ENCODE measurements at places on chromosomes 6 and 20. TPM values are rescaled to one million over a fixed set of nuclear protein-coding genes. Genes with fewer than 3 reads are reported as not detected.

- no peak for DNase-seq
Observed at GRCh38 chr6:138654715-138655634, 118.6 kb upstream of the CCDC28A start.

The OR12D3 gene
- not detected for total RNA-seq

The BPI gene
- total RNA-seq, result not detected

The ENPP5 gene
- total RNA-seq, result 13.4 TPM

The ADGRF4 gene
- total RNA-seq, result 2.6 TPM

DNA sequence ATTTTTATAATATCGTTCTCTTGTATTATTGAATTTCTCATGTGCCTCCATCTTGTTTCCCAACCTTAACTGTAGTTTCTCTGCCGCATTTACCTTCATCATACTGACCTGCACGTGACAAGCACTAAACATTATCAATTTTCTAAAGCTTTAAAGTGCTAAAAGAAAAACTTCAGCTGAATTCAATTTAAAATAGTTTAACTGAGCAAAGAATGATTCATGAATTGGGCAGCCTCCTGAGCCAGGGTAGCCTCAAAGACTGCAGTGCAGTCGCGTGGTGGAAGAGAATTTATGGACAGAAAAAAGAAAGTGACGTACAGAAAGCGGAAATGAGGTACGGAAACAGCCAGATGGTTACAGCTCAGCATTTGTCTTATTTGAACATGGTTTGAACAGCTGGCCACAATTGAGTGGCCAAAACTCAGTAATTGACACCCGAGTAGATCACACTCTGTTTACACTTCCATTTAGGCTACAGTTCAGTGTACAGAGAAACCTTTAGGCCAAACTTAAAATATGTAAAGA is 4.2 kb upstream of the ZDHHC14 start:
- no peak for DNase-seq

- no peak for DNase-seq
Observed at GRCh38 chr6:91575032-91575431, 988.2 kb upstream of the MAP3K7 start.

The PTPRT gene
- total RNA-seq, result 49.0 TPM

DNA sequence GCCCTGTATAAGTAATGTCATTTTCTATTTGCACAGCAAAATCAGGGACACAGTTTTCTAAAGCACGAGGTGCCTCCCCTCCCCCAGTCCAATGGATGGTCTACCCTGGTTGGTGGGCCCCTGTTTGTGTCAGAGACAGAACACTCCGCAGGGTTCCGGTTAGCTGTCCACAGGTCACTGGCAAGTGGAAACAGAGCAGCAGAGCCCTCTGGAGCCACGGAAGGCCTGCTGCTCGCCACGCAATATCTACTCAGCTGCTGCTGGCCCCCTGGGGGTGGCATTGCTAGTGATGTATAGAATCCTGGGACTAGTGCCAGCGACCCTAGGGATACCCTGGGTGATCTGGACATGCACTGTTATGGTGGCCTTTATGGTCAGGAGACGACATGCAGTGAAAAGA is 50.4 kb downstream of the RIN2 start:
- no peak for DNase-seq

DNA sequence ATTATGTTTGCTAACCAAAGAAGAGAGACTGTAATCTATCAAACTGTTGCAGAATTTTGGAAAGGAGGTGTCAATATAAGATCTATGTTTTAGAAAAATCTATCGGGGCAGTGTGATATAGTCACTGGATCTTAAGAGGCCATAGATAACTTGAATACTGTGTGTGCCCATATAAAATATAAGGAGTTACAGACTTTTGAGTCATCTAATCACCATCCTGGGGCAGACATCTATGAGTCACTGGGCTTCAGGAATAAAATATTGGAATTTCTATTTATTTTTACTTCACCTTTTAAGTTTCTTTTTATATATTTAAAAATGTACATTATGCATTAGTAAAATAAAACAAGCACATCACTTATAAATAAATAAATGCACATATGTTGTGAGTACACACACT is 509.3 kb upstream of the MAN1A1 start:
- DNase-seq, result no peak

The CD109 gene
- 0.27 TPM for total RNA-seq

- no peak for DNase-seq
Observed at GRCh38 chr20:48686238-48687116, 141.3 kb downstream of the PREX1 start.

The WFDC10B gene
- total RNA-seq, result not detected

The ERVFRD-1 gene
- total RNA-seq, result not detected

The KCNK15 gene
- 0.27 TPM for total RNA-seq

GRCh38 chr6:71446470-71446869 is 157.9 kb downstream of the OGFRL1 start:
- no peak for DNase-seq

GRCh38 chr6:113365191-113365590 is 492.0 kb upstream of the MARCKS start:
- no peak for DNase-seq

The TNXB gene
- 14.6 TPM for total RNA-seq

GRCh38 chr6:153146413-153146812 is 15.3 kb upstream of the RGS17 start:
- no peak for DNase-seq

DNA sequence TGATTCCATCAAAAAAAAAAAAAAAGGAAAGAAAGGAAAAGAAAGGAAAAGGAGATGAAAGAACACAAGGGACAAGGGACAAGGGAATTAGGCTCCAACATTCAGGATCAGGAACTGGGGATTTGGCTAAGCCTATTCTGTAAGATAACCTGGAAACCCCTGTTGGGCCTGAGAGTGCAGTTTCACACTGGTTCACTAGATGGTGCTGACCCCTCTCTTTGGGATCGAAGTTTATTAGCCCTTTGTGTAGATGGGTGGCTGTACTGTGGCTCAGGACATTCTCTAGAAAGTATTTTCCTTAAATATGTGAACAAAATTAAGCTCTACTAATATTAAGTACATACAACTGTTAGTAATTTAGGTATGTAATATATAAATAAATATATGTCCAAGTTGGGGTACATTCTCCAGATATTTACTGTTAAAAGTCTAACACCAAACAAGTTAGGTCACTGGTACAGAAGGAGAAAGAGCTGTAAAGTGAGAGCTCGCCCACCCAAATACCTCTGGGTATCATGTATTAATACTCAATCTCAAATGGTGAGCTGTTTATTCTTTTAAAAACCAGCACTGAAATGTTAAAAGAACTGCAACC is 6.3 kb downstream of the OR2A4 start:
- peak; percentile 49 for DNase-seq

The TNNC2 gene
- total RNA-seq, result not detected

The ZNF318 gene
- 23.2 TPM for total RNA-seq

- DNase-seq, result peak; percentile 23
Observed at GRCh38 chr6:73309785-73310502, 44.1 kb downstream of the DPPA5 start.

The FOXF2 gene
- not detected for total RNA-seq

GRCh38 chr20:1587781-1588532 is 30.5 kb upstream of the SIRPD start:
- no peak for DNase-seq

The LST1 gene
- not detected for total RNA-seq

DNA sequence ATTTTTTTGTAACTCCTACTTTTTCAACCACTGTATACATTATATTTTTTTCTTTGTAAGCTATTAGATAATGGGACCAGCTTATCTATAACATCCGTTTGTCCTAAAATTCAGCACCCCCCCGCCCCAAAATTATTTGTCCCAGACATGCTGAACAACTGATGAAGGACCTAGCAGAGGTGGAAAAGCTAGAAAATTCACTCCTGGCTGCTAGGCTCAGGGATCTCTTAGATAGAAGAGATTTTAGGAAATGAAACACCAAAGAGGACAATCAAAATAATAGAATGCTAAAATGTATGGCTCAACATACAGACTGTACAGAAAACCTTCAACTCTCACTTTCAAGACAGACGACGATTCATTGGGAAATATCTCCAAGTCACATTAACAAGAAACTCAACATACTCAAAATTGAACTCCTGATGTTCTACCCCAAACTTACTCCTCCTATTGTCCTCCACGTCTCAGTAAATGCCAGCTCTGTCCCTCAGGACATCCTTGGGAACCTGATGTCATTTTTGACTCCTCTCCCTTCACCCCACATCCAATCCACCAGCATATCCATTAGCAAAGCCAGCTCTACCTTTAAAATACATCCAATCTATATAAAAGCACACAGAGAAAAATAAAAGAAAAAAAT is 4.7 kb downstream of the SOD2 start:
- no peak for DNase-seq

The PACRG gene
- total RNA-seq, result 2.4 TPM

DNA sequence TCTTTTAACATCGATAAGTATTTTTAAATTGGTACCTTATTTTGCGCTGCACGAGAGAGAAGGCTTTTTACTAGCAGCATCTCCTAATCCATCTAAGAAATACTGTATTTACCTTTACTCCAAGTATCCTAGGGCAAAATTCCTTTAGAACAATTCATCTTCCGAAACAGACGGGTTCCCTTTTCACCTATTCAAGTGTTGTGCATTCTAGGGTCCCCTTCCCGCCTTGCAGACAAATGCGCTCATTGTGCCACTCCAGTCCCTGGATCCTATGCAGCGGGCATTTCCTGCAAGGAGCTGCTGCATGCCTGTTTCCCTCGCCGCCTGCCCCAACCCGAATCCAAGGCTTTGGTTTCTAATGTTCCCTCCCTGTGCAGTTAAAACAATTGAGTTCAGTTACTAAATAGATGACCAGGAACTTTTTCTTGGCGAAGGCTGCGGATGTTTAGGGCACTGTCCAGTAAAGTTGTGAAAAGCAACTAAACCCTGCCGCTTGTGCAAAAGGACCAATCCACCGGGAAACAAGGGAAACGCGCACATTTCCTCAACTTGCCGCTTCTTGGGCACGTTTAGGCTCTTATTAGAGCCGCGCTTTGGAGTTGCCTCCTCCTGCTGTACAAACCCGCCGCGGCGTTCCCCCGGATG is 556 bp upstream of the SCAF8 start:
- DNase-seq, result peak; percentile 12

DNA sequence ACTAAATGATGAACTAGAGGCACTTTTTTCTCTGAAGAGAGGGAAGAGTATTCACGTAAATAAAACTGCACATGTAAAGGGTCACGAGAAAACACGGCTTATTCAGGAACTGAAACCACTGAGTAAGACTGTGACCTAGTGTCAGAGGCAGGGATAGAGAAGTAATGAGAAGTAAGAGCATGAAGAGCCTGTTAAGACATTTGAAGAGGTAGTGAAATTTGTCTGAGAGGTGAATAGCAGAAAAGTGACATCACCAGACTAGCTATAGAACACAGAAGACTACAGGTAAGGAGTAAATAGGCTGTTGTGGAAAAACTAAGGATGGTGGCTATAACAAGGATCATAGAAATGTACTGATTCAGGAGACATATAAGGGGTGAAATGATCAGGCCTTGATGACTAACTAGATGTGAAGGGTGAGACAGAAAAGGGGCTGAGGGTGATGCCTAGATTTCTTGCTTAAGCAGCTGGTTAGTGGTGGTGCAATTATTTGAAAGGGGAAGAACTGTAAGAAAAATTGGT is 76.8 kb downstream of the REV3L start:
- DNase-seq, result no peak

The EFCAB8 gene
- 0.29 TPM for total RNA-seq

The PDCD2 gene
- 63.2 TPM for total RNA-seq

The FAM209B gene
- not detected for total RNA-seq

GRCh38 chr6:93554018-93554417 is 134.7 kb upstream of the EPHA7 start:
- no peak for DNase-seq

The SIRPA gene
- total RNA-seq, result 16.2 TPM

The CDSN gene
- total RNA-seq, result not detected

The STX11 gene
- total RNA-seq, result not detected

DNA sequence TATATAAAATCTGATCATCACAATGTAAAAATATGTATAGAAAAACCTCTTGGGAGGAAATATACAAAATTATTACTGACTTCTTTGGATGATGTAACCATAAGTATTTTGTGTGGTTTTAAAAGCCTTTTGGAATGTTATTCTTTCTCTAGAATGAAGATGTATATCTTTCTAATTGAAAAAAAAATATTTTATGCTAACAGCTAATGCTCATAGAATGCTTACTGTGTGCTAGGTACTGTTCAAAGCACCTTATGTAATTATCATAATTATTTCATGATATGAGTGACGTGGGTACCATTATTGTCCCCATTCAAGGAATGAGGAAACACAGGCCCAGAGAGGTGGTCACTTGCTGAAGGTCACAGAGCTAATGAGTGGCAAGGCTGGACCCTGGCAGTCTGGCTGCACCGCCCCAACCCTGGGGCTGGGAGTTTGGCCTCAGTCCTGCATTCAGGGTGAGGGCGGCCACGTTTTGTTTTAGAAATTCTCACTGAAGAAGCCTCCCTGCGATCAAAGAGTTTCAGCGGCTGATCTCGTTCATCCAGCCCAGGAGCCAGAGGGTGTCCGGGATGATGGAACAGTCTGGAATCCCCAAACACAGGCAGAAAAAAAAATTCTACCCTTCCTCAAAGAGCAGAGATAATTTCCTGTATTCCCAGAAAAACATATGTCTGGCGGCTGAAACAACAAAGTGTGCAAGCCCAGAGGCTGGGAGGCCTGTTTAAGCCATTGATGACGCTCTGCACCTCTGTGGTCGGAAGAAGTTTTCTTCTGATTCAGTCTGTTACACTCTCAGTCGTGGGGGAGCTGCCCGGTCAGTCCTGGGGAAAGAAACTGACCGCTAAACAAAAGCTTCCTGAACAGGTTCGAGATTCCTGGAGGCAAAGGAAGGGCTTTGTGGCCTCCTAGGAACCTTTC is 37.3 kb downstream of the TFEB start:
- DNase-seq, result no peak

The LHFPL5 gene
- total RNA-seq, result not detected

The ZSCAN9 gene
- 40.1 TPM for total RNA-seq

DNA sequence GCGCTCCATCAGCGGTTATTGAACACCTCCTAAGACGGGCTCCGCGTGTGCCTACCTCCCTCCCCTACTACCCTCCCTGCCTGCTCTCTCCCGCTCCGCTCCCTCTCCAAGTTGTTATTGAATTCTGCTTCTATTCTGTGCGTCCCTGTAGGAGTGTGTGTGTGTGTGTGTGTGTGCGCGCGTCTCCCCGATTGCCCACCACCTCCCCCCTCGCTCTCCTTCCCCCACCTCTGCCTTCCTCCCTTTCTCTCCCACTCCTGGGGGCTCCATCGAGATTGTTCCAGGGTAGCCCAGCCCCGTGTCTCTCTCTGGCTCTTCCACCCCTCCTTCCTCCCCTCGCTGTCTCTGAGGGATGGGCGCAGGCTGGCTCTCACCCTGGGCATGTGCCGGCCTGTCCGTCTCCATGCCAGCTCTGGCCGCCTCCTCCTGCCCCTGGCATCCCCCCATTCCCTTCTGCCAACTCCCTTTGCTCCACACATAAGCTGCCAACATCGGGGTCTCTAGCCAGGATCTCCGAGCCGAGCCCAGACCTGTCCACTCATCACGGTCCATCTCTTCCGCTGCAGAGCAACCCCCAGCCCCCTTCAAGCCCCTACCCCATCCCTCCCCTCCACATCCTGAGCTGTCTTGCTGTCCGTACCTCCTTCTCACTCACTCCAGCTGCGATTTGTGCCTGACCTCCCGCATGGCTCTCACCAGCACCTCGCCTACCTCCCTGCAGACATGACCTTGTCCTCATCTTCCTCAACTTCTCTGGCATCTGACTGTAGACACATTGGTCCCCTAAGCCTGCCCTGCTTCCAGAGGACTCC is 68.5 kb downstream of the SRC start:
- no peak for DNase-seq

The CRISP2 gene
- total RNA-seq, result not detected
